COR-L47 (cell line): ENCODE measurements at places on chromosomes 5 and 9.
A peak's percentile ranks its signal among the peaks of the same experiment; 100 is the strongest.

GRCh38 chr5:173707392-173707791, 90.9 kb upstream of the BOD1 start:
- DNase-seq = no peak

GRCh38 chr5:35745193-35745592, 111.5 kb upstream of the IL7R start:
- no peak for DNase-seq

DNA sequence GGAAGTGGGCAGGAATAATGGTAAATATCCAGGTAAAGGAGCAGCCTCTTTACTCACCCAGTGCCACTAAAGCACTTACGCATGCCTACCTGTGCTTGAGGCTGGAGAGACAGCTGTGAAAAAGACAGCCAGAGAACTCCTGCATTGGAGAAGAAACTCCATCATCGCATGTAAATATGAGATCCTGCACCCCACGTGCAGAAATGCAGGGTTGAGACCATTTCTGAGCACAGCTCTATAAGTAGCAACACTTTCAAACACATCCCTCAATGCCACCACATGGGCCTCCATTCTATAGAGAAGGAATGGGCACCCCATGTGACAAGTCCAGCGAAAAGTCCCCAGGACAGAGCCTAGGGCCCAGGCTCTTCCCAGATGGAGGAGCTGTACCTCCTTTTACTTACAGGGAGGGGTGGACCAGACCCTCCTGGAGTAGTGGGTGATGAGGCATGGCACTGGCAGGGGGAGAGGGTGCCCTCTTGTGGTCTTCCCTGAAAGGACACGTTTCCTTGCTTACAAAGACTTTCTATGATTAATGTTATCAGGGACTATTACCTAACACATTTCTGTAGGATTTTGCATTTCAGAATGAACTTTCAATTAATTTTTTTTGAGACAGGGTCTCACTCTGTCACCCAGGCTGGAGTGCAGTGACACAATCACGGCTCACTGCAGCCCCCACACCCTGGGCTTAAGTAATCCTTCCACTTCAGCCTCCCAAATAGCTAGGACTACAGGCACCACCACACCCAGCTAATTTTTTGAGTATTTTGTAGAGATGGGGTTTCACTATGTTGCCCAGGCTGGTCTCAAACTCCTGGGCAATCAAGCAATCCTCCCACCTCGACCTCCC, 55.3 kb upstream of the IL17B start:
- DNase-seq = peak; percentile 31

DNA sequence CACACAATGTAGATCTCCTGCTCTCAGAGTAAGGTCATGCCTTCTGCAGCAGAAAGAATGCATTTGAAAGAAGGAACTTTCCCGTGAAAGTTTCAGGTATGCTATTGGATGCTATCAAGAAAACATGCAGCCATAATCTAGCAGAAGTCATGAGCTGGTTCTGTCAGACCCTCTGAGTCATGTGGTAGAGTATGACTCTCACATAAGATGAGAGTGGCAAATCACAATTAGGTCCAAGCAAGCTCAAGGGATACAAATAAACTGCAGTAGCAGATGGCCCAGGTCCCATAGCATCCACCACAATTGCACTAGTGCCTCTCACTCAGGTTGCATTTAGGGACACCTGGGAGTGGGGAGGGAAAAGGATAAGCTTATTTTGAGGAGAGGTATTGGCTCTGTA, 292.8 kb downstream of the ASTN2 start:
- no peak for DNase-seq

DNA sequence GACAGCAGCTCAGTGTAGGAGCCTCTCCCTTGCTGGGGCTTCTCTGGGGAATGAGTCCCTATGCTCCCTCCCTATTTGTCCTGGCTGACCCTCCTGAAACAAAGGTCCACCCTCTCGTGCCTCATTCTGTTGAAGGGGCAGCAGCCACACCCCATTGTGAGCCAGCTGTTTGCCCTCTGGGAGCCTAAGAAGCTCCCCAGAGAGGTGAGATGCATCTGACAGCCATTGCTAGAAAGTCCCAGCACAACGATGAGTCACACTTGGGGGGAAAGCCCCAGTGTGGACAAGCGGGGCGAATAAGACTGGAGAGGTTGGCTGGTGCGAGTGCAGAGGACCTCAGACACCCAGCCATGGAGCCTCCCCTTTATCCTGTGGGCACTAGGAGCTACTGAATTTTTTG, 101.4 kb downstream of the PPARGC1B start:
- DNase-seq = no peak

GRCh38 chr5:157670662-157671591, at the start of gene C5orf52:
Gene C5orf52 (plus strand): TSS chr5:157671533. CDS start chr5:157671615, 82 bp downstream.
- DNase-seq = no peak

DNA sequence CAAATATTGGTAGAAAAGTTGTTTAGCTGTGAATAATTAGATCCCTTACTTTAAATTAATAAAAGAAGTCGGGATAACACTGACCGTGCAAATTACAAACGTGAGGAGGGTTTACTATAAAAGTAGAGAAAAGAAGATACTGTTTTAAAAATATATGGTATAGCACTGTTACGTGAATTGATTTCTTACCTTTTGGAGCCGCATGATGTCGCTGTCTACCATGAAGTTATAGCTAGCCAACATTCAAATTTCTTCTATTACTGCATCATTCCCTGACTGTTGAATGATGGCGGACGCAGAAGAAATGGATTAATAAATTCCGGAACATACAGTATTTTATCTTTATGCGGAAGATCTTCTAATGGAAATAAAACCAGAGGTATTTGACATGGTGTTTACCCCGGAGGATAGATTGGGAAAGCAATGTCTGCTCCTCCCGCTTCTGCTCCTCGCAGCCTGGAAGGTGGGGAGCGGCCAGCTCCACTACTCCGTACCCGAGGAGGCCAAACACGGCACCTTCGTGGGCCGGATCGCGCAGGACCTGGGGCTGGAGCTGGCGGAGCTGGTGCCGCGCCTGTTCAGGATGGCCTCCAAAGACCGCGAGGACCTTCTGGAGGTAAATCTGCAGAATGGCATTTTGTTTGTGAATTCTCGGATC, at the start of gene PCDHA6:
Gene PCDHA6 (plus strand): TSS at position 257 of the 658 bp plus-strand sequence. CDS start 132 bp downstream, at position 389.
- no peak for DNase-seq

DNA sequence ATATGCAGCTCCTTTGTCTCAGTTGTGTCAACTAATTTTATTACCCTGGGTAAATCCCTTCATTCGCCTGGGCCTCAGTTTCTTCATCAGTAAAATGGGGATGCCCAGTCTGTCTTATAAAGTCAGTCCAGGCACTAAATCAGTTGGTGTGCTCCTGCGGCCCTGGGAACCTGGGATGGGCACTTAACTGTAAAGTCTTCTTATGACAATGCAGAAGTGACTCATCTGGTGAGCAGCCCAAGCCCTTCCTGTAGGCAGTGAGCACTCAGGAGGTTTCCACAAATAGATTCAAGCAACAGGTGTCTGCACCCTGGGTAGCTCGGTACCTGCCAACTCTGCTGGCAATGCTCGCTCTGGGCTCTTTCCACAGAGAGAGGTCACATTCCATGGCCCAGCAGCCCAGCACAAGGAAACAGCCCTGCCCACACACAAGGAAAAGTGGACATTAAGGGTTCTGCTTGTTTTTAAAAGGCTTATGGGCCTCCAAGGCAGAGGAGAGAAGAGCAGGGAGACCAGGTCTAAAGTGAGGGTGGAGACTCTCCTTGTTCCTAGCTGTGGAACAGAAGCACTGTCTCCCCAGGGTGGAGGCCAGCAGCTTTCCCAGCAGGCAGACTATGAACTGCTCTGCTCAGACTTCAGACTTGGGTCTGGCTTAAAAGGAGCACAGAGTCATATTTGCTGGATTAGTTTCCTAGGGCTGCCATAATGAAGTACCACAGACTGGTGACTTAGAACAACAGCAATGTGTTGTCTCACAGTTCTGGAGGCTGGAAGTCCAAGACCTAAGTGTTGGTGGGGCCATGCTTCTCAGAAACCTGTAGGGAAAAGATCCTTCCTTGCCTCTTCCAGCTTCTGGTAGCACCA, 89.7 kb upstream of the ADRA1B start:
- no peak for DNase-seq

DNA sequence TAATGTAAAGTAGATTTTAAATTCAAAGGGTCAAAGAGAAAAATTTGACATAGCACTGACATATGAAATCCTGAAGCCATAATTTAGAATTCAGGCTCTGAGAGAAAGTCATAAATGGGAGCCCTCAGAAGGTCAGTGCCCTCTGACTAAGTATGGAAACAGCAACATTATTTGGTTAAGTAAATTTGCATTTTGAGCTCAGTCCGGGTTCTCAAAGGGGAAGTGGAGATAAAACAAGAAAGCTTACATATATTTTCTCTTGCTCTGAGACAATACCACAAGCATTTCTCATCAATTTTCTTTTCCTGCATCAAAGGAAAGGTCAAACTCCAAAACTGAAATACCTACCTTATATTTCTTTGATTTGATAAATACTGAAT, 348.0 kb downstream of the SEMA5A start:
- no peak for DNase-seq

DNA sequence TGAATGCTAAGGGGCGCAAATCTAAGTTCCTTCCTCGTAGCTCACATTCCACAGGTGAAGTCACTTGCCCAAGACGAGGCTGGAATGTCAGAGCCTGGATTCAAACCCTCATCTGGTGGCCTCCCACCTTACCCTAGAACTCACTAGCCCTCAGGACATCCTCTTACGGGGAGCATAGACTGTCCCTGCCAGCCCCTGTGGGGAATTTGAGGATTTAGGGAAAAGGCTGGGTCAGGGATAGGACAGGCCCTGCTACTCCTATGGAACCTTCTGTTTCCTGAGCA, 45.0 kb downstream of the IRF1 start:
- DNase-seq = no peak

DNA sequence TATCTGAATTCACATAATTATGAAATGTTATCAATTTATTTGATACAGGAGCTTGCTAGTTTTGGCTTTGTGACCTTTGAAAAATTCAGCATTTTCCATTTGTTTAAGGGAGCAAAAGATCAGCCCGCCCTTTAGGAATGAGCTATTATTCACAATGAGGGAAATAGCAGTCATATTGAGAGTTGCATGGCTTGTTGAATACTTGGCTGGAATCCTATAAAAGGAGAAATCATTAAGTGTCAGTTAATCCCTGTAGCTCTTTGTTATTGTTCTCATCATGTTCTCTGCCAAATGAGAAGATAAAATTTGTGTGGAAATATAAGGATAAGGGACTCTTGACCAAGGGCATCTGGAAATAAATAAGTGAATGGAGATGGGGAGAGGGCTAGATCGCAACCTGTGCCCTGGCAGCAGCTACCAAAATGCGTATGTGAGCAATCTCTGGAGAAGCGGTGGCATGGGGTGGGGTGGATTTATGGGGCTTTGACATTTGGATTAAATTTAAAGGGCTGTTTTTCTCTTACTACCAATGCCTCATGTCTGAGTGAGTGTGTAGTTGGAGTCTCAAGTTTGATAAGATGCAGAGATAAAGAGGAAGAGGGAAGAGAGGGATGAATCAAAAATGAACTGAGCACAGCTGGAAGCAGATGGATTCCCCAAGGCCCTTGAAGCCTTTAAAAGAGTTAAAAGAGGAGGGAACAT, 237.6 kb downstream of the NNT start:
- no peak for DNase-seq

DNA sequence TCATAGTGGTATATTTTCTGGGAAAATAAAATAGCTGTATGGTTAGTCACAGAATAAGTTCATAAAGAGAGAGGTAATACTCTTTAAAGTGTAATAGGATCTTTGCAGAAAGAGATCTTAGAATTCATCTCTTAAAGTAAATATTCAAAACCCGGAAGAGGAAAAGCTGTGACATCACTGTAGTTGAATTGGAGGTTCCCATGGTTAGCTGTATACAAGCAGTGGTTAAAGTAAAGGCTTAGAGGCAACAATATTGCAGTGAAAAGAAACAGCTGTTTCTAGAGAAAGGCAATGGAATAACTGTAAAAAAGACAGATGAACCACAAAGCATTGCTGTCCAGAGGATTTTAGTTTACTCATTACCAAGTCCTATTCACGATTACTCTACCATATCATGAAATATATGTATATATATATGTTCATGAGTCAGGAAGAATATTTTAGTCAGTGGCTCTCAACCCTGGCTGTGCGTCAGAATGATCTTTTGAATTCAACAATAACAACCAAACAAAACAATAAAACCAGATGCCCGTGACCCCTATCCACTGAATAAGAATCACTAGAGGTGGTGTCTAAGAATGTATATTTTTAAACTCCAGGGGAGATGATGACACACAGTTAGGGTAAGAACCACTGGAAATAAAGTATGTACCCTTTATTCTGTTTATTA, 4.7 kb downstream of the ERCC6L2 start:
- no peak for DNase-seq

DNA sequence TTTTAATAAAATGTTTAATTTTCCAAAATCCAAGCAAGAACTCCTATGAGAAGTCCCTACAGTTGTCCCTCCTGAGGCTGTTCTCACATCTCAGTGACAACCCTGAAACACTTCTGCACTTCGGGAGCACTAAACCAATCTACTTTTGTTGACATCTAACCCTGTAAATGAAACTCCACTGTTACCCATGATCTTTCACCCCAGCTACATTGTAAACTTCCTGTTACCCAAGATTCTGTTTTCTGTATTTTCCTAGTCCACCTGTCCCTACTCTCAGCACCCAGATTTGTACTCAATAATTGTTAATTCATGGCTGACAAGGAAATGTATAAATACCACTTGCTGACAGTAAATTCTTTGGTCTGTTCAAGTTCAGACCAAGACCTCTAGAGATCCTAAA, 153.7 kb downstream of the NR2F1-AS1 start:
- no peak for DNase-seq

DNA sequence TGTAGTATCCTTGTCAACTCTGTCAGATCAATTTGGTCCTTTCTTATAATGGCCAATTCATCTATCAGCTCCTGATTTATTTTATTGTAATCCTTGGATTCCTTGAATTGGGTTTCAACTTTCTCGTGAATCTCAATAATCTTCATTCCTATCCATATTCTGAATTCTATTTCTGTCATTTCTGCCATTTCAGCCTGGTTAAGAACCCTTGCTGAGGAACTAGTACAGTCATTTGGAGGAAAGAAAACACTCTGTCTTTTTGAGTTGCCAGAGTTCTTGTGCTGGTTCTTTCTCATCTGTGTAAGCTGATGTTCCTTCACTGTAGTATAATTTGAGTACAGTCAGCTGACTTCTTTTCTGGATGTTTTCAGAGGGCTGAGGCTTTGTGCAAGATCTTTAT, 84.5 kb downstream of the CETN3 start:
- DNase-seq = no peak

DNA sequence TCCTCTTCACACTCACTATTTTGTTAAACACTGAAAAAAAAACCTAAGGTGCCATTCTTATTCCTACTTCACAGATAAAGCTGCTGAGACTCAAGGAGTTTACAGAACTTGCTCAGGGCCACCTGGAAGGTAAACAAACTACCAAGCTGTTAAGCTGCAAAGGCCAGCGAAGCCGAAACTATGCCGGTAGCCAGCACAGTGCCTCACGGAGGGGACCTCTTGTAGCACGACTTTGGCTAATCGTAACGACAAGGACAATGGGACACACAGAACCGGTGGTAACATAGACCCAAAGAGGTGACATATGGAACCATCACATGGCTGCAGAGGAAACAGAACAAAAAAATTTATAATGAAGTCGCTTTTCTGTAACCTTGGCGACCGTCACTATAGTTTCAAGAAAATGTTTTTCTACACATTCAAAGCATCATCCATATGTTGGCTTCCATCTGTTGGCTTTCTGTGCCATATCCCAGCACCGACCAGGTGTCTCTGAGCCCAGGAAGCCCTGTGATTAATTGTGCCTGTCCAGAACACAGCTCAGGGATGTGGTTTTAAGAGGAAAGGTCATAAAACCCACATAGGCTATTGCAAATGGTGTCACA, 60.3 kb downstream of the S1PR3 start:
- no peak for DNase-seq

GRCh38 chr9:38200431-38200830, 131.4 kb upstream of the SHB start:
- no peak for DNase-seq

GRCh38 chr9:78985084-78985738, 586.6 kb upstream of the TLE4 start:
- no peak for DNase-seq
